ENCODE measurements at places on chromosomes 3 and 15.

- DNase-seq: no peak
Measured at GRCh38 chr15:99138491-99138982, 33.7 kb downstream of the SYNM start.

DNA sequence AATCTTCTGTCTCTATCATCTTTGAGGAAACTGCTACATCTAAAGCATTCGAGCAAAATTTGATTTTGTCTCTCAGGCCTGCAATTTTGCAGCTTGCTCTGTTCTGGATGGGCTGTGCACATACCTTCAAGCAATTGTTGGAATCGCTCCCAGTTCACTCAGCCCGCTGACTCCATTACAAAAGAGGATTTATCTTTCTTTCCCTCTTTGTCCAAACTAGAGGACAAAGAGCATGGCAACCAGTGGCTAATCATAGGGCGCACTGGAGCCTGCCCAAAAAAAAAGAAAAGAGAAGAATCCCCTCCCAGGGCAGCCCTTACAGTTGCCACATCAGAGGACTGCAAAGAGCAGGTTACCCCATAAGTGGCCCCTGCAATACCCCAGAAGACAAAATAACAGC lies 49.0 kb upstream of the DUT start:
- no peak for DNase-seq

- DNase-seq: no peak
Measured at GRCh38 chr3:184977796-184978195, 165.8 kb downstream of the VPS8 start.

GRCh38 chr15:33561967-33562366 lies 251.2 kb downstream of the RYR3 start:
- DNase-seq: no peak

- DNase-seq: no peak
Measured at GRCh38 chr3:100216713-100217112, 44.1 kb upstream of the TBC1D23 start.

- no peak for DNase-seq
Measured at GRCh38 chr3:168843481-168843880, 747.8 kb upstream of the GOLIM4 start.

GRCh38 chr3:181578743-181579142 lies 133.0 kb upstream of the SOX2 start:
- DNase-seq: no peak

DNA sequence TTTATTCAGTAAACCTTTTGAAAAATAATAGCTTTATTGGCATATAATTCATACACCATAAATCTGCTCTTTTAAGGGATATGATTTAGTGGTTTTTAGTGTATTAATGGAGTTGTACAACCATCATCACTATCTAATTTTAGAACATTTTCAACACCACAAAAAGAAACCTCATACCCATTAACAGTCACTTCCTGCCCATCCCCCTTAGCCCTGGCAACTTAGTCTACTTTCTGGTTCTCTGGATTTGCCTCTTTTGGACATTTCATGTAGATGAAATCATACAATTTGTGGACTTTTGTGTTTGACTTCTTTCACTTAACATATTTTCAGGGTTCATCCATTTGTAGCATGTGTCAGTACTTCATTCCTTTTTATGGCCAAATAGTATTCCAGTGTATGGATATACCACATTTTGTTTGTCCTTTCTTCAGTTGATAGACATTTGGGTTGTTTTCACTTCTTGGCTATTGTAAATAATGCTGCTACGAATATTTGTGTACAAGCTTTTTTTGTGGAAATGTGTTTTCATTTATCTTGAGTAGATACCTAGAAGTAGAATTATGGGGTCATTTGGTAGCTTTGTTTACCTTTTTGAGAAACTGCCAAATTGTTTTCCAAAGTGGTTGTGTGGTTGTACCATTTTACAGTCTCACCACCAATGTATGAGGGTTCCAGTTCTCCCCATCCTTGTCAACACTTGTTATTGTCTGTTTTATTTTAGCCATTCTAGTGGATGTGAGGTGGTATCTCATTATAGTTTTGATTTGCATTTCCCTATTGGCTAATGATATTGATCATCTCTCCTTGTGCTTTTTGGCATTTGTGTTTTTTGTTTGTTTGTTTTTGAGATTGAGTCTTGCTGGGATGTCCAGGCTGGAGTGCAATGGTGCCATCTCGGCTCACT lies 45.8 kb downstream of the SMAD3 start:
- DNase-seq: no peak

DNA sequence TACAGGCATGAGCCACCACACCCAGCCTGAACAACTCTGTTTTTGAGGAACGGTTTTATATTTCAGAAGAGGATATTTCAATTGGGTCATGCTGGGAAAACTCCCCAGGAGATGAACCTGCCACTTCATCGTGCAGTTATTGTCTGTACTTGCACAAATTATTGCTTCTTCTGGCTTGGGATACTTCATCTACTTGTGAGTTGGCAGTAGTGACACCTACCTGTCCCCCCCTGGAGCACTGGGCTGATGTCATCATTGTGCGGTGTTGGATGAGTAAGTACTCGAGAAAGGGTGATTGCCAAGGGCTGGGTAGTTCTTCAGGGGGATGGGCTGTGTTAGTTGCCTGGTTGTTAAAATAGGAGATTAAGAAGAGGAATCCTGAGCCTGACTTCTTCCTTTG lies 85.1 kb upstream of the SAMMSON start:
- DNase-seq: no peak

- no peak for DNase-seq
Measured at GRCh38 chr3:153970741-153971347, 150.3 kb upstream of the ARHGEF26 start.

GRCh38 chr15:70580958-70581357 lies 182.4 kb downstream of the UACA start:
- no peak for DNase-seq

DNA sequence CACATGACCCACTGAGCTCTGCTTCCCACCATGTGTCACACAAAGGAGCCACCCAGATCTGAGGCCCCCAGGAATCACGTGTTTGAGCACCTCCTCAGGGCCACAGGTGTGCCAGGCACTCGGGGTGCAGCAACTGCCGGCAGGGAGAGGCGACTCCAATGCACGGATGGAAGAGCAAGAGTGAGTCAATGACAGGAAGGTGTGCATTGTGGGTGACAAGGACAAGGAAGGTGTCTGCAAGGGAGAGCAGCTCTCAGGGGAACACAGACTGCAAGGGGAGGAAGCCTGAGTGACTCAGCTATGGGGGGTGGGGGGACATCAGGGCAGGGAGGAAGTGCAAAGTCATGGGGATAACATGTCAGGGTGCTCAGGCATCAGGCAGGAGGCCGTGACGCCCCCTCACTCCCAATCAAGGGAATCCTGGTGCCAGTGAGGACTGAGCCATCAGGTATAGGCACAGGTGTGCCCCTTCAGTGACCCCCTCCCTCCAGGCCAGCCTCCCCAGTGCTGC lies 67.4 kb downstream of the NUP210 start:
- DNase-seq: peak; percentile 23

- no peak for DNase-seq
Measured at GRCh38 chr3:132004571-132004970, 30.2 kb downstream of the CPNE4 start.

DNA sequence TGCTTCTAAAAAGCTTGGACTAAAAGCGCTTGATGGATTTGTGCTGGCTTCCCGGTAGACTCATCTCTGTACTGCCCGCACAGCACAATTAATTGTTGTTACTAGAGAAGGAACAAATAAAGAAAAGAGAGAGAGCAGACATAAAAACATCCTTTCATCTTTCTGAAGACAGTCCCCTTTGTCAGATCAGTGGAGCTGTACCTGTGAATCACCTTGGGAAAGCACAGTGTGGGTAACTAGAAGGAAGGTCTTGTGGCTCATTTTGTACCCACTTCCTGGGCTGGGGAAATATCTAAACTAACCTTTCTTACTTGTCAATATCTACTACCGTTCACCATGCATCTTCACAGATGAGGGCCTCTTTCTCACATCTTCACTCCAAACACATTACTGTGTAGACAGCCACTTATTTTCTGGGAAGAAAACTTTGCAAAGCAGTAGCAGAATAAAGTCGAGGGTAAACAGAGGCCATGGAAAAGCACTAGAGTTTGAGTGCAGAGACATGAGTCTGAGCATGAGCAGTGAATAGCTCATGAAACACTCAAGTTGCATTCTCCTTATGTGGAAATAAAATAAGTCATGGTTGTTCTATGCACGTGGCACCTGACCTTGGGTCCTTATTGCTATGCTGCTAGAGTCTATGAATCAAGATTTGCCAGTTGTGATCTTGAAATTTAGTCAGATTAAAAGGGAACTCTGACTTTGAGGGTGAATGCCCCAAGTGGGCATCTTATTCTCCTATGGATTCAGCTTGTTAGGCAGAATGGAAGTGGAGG lies 169.3 kb downstream of the LPP start:
- peak; percentile 63 for DNase-seq

GRCh38 chr3:59442046-59442445 lies 392.2 kb upstream of the CFAP20DC start:
- DNase-seq: no peak

DNA sequence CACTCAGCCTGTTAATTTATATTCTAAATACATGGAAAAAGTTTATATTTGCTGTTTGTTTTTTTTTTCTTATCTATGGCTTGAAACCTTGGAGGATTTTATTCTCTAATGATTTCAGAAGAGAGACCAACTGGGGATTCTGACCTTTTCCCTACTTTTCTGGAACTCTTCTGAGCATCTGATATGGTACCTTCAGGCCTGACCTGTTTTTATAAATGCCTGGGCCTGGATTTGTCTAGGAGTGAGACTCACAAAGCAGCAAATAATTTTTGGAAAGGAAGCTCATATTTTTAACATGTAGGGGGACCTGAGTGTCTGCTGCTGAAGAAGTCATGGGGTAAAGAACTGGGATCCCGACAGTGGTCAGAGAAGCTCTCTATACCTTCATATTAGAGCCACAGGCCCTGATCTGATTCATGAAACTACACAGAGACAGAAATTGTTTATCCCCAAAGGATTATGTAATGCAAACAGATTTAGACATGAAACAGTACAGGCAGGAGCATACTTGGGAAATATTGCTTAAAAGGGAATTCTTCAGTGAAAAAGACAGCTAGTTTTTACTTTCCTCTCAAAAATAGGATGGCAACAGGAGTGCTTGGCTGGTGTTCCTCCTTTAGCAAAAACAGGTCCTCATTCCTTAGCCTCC lies 15.9 kb downstream of the PPM1L start:
- no peak for DNase-seq

DNA sequence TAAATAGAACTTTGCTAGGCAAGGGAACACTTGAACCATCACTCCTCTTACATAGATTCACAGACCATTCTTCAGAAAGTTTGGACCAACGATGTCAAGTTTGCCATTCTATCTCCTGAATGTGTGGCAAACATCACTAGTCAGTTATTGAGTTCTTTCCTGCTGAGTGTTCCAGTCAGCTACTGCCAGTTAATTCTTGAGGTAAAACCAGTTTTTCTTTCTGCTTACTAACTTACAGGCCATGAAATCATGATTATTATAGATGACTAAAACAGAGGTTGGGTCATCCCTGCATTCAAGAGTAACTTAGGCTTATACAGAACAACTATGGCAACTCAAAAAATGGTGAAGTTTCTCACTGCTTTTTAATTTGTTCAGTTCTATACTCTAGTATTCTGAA lies 88.2 kb downstream of the AP4E1 start:
- no peak for DNase-seq

- no peak for DNase-seq
Measured at GRCh38 chr3:41424543-41425300, 225.4 kb downstream of the CTNNB1 start.

DNA sequence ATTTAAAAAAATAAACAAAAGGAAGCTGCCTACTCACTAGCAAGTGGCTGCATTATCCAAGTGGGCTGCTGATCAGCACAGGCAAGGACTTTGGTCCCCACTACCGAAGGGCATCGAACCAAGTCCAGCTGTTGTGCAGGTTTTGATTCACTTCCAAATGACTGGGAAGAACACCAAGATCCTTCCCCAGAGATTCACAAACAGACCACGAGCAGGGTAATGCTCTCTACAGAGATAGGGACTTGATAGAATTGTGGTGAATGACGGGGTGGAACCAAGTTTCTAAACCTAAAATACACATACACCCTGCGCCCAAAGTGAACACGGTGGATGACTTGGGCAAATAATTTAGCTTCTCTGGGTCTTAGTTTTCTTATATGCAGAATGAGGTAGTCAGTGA lies 203.7 kb upstream of the ICE2 start:
- DNase-seq: no peak

GRCh38 chr3:127486321-127486944 lies 104.1 kb downstream of the TPRA1 start:
- no peak for DNase-seq

- no peak for DNase-seq
Measured at GRCh38 chr15:64131547-64131946, 20.0 kb upstream of the SNX22 start.

- no peak for DNase-seq
Measured at GRCh38 chr15:80031841-80032240, 27.6 kb upstream of the ZFAND6 start.

DNA sequence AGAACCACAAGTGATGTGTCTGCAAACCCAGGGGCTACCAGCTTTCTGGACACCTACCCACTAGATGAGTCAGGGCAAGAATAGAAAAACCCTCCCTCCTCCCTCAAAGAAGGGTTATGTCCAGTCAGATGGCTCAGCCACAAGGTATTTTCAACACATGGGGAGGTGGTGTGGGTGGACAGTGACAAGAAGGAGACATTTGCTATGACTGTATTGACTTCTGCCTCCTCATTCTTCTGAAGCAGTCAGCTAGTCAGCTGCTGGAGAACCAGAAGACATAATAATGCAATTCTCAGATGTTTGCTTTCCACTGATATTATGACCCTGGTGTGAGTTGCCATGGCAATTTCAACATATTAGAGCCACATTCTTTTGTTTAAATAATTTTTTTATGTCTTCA lies 66.7 kb upstream of the GOLGA8B start:
- no peak for DNase-seq

DNA sequence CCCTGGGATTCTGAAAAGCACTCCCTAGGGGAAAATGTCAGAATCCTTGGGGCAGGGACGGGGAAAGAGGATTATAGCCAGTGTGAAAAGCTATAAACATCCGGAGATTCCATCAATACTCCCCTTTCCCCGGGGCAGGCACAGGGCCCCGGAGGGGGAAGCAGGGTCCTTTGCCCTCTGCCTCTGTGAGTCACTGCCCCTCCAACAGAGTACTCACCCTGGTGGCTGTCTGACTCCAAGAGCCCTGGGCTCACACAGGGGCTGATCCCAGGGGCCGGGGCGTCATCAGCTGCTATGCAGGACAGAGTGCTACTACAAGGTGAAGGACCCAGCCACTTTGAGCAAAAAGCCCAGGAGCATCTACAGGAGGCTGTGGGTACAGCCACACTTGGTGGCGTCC lies 133.0 kb upstream of the PRR20G start:
- DNase-seq: no peak

- no peak for DNase-seq
Measured at GRCh38 chr15:22887157-22887951, 48.9 kb downstream of the NIPA2 start.

- no peak for DNase-seq
Measured at GRCh38 chr15:75061272-75061671, 37.9 kb downstream of the PPCDC start.

GRCh38 chr15:88661761-88662556 lies 23.1 kb downstream of the ISG20 start:
- DNase-seq: no peak

DNA sequence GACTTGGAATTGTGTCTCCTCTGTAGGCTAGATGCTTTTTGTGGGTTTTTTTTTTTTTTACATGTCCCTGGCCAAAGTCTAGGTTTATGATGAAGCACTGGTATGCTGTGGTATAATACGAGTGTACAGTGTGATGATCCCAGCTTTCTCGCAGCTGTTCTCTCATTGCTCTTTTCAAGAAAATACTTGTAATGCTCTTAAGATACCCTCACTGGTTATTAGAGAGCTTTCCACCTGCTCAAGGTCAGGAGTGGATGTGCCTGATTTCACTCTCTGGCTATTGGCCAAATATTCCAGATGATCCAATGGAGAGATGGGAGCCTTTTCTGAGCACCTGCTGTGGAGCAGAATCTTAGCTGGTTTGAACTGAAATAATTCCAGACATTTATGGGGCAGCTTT lies 215.1 kb downstream of the MYRIP start:
- no peak for DNase-seq
